ENCODE measurements at places on chromosomes 5 and 9.

GRCh38 chr9:90815944-90816357 lies 14.3 kb downstream of the SYK start:
- no peak for DNase-seq

- DNase-seq, result peak; percentile 7
Observed at GRCh38 chr5:68288707-68289134, 73.2 kb downstream of the PIK3R1 start.

- no peak for DNase-seq
Observed at GRCh38 chr5:109911731-109912130, 222.0 kb downstream of the MAN2A1 start.

- no peak for DNase-seq
Observed at GRCh38 chr9:76379494-76379893, 14.7 kb downstream of the RFK start.

All from anterior cingulate cortex (tissue), 58 donors.